ENCODE measurements at places on chromosomes 16 and 17.
A peak's percentile ranks its signal among the peaks of the same experiment; 100 is the strongest.

DNA sequence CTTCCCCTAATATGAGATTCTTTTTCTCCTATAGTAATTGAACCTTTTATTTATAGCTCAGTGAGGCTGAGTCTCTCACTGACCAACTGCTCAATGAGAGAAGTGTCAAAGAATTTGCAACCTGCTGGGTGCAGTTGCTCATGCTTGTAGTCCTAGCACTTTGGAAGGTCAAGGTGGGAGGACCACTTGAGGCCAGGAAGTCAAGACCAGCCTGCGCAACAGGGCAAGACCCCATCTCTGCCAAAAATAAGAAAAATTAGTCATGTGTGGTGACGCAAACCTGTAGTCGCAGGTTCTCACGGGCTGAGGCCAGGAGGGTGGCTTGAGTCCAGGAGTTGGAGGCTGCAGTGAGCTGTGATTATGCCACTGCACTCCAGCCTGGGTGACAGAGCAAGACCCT lies 30.9 kb upstream of the CRYBA1 start:
- no peak for DNase-seq

DNA sequence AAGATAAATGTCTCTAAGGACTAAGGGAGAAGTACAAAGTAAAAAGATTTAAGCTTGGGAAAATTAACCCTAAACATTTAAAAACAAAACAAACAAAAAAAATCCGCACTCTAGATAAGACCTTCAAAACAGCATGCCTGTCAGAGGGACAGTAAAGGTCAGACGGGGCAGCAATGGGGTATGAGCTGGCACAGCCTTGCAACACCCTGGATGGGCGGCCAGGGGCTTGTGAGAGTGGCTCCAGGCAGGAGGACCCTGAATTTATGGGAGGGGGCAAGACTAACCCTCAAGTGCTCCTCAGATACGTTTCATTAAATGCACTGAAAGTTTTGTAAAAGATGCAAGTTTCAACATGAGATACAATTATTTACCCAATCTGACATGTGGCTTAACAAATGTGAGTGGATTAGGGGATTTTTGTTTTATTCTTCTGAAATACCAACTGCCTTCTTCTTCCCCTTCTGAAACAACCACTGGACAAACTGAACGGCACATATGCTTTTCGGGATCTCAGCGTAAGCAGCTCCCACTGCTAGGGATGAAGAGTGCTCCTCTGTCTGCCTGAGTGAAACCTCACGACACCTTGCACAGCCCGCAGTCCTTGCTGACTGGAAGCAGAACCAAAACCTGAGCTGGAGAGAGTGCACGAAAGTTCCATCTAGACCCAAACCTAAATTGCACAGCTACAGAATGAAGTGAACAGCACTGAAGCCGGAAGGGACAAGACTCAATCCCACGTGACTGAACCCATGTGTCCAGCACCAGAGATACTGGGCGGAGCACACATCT lies 128.4 kb downstream of the ANKRD11 start:
- no peak for DNase-seq

DNA sequence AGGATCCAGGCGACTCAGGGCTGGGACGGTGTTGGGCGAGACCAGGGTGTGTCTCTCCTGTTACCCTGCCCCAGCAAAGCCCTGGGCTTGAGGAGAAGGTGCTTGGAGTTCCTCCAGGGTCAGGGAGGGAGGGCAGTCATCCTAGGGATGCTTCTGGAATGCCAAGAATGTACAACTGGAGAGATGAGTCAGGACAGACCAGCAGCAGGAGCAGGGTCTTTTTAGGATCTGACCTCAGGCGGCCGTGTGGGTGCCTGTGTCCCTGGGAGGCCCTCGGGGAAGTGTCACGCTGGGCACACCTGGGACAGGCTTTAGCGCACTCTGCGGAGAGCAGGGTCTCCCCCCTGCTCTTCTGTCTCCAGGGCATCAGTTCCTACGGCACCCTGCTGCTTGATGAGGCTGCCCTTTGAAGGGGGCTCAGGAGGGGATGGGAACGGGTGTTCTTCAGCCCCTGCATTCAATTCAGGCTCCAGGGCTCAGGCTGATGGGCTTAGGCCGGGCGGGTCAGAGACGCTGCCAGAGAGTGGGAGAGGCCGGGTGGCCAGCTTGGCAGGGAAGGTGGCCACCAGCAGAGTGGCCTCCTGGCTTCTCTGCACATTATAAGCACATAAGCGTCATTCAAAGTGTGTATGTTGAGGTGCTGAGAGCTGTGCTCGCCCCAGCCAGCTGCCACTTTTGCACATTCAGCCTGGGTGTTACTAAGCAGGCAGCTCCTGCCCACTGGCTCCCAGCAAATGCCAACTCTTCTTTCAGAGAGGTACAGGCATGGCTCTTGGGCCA lies 8.4 kb upstream of the MTSS2 start:
- no peak for DNase-seq

- DNase-seq = no peak
Observed at GRCh38 chr16:49661465-49662187, 194.3 kb downstream of the ZNF423 start.

DNA sequence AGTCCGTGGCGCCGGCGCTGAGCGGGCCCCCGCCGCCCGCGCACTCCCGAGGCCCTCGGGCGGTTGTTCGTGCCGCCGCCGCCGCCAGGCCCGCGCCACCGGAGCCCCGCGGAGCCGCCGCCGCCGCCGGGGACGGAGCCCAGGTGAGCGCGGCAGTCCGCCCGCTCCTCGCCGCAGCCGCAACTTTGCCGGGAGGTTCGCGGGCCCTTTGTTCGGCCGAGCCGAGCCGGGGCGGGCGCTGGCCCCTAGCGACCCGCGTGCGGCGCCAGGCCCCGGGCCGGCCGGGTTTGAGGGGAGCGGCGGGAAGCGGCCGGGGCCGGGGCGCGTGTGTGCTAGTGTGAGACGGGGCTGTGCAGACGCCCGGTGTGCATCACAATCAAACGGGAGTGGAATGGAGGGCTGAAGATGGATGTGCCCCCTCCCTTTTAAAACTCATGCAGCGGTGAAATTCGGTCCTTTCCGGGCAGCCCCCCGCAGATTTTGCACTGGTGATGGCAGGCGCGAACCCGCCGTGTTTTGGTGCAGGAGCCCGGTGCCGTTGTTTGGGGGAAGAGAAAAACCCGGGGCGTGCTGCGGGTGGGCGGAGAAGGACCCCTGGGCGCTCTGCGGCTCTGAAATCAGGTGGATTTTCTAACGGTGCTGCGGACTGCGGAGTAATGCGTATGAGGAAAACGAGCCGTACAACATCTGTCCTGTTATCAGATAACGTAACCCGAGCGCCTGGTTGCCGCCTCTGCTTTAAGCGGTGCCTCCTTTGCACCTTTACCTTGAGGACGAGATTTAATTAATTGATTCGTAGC lies 823 bp downstream of the TNRC6C start:
- peak; percentile 24 for DNase-seq

Data from A673 (cell line).